G401 (cell line): ENCODE measurements at places on chromosomes 16 and 17. TPM values are rescaled to one million over a fixed set of nuclear protein-coding genes. Genes with fewer than 3 reads are reported as not detected.

DNA sequence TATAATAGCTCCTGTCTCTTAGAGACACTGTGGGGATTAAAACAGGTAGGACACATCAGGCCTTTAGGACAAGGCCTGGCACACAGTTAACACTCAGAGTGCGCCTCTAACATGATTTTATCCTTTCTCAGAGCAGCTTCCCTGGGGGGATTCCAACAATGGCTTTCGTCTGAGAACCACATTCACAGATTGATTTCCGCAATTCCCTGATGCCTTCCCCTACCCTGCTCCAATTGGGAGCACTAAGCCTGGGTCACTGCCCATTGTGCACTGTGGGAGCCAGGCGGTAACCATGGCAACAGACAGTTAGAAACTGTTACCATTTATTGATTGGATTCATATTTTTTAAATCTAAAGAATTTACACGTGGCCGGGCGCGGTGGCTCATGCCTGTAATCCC is 5.9 kb upstream of the ALKBH5 start:
- no peak for DNase-seq

DNA sequence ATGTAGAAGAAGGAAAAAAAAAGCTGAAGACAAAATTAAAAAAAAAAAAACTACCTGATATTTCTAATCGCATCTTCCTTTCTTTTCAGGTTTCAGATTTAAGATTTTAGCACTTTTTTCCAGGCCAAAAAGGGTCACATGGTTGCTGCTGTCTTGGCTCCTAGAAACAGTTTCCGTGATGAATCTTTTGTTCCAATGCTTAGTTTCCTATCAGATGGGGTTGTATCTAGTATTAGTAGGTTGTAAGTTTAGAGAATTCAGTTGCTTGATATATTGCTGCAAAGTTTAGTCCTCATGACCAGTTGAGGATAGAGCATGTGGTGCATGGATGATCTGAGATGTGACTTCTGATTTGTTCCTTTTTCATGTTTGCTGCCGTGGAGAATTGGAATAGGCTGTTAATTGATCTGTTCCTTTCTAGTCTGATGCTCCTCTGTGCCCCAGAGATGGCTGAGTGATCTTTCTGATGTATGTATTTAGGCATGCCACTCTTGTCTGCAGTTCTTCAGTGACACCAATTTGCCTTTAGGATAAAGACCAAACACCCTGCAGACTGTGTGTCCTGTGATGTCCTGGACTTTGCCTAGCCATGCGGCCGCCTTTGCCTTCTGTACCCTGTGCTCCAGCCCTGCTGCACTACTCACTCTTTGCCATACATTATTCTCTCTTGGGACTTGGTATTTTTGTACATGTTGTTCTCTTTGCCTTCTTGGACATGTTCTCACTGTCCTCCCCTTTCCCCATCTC is 94.0 kb downstream of the MRTFB start:
- DNase-seq = no peak

- DNase-seq = no peak
These were observed 6.6 kb upstream of the KPNB1 start for GRCh38 chr17:47643116-47643515.

DNA sequence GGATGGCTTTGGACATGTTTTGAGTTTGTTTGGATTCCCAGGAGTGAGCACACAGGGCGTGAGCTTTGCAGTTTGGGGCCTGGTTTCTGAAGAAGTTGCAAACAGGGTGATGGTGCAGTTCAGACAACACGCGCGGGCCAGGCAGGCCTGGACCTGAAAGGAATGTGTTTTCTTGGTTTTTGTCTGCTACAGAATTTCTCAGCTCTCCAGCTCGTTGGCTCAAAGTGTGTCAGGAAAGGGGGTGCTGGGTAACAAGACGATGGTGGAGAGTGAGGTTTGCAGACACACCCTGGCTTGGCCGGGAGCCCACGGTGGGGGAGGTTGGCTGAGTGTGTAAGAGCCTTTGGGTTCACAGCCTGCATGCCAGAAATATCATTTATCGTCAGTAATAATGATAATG is 82.3 kb downstream of the CMIP start:
- no peak for DNase-seq

DNA sequence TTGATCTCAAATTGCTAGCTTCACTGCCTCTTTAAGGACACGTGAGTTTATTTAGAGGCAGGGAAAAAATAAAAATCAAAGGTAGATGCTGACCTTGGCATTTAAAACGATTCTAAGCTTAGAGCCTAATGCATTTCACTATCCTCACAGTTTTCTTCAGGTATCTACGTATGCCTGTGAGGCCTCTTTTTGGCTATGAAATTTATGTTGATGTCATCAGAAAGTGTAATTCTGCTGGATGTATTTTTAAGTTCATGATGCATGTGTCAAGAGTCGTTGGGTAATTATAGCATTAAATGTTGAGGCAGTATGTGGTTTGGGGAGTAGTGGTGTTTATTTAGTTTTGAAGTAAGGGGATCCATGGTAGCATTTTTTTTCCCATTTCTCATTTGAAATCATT is 4.2 kb upstream of the KRTAP3-2 start:
- DNase-seq = no peak

GRCh38 chr16:10876799-10877341 is at the start of gene CIITA:
CIITA (plus strand) TSS chr16:10877202; CDS start chr16:10877331, 129 bp downstream.
- peak; percentile 15 for DNase-seq

- no peak for DNase-seq
These were observed 38.6 kb downstream of the AXIN2 start for GRCh38 chr17:65522751-65523404.

NDE1 gene
- 27.0 and 28.0 TPM in 2 replicates for total RNA-seq

KCNG4 gene
- total RNA-seq = not detected in 2 replicates

TBC1D3C gene
- 0.98 and 1.7 TPM in 2 replicates for total RNA-seq

BTBD17 gene
- not detected in 2 replicates for total RNA-seq
